ENCODE measurements at places on chromosomes 4 and X.

- no peak for DNase-seq
Observed at GRCh38 chr4:185836241-185837084, 24.5 kb upstream of the SORBS2 start.

DNA sequence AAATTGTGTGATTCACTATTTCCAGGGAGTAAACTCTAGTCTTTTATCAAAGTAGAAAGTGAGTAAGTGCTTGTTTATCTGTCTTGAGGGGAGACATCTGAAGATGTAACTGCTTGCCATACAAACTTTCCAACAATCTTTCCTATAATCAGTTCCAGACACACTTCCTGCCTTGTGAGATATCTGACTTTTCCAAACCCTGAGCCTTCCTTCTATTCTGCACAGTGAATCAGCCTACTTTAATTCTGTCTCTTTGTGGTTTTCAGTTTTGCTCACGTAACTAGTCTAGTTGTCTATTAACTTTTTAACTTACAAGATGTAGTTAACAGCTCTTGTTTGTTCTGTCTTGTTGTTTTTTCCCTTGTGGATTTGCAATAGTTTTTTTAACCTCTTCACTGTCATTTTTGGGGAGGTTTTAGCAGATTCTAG, 947.8 kb downstream of the C4orf33 start:
- no peak for DNase-seq

DNA sequence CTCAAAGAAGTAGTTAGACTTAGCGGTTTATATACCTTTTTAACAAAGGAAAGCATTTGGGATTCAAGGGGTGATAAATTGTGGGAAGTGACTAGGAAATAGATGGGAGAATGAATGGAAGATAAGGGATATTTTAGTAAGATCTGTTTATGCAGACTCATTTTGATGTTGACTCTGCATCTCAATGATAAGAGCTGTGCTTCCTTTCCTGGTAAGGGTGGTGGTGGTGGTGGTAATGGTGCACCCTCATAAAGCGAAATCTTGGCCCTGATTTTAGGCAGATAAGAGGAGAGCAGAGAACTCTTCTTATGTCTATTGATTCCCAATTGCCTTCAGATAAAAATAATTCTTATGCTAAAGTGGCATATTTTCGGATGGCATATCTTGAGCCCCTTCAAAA, 197.1 kb downstream of the SPRY1 start:
- no peak for DNase-seq

- no peak for DNase-seq
Observed at GRCh38 chrX:39985551-39985950, 112.2 kb downstream of the BCOR start.

DNA sequence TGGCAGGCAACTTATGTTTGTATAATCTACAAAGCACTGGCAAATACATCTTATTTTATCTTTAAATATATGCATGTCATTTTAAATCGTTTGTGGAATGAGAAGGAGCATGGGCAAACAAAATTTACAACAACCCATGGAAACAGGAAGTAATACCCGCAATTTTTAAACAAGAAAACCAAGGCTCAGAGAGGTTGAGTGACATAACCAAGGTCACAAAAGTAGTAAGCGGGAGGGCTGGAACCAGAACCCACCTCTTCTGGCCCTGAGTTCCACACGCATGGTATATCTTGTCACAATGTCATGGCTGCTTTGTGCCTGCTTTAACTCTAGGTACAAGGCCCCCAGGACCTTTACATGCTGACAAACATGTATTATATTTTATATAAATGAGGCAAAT, 52.9 kb downstream of the SLC7A11 start:
- no peak for DNase-seq

DNA sequence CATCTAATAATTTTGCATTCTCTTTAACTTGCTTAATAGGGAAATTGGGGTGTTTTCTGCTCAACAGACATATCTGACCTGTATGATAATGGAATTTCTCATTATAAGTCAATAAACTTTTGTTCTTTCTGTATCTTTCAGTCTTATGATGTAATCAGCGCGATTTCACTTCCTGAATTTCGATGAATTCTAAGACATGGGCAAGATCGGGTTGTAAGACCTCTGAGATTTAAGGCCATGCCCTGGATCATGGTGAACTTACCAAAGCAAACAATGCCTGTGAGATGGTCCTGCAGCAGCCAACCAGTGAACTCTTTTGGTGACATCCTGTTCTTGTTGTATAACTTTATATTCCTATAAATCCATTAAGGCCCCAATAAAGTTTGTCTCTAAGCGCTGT, 88.1 kb downstream of the NBDY start:
- DNase-seq = no peak

DNA sequence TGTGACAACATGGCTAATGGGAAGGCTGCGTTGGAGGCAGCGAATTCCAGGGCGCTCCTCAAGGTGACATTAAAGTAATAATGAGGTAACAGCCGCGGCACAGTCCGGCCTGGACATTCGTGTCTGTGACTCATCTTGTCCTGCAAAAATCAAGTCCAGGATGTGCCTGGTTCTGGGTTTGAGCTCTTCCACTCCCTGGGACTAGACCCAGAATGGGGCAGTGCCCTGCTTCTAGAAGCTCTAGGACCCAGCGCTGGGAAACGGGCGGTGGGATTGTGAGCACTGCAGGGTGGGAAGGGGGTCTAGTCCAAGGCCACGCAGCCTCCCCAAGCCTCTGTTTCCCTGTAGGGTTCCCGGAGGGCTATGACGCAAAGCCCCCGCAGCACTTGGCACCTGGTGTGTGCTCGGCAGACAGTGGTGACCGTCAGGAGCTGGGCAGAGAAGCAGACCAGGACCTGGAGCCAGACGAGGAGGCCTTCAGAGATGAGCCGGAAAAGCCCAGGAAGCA, 34.9 kb downstream of the HMX1 start:
- DNase-seq = no peak

DNA sequence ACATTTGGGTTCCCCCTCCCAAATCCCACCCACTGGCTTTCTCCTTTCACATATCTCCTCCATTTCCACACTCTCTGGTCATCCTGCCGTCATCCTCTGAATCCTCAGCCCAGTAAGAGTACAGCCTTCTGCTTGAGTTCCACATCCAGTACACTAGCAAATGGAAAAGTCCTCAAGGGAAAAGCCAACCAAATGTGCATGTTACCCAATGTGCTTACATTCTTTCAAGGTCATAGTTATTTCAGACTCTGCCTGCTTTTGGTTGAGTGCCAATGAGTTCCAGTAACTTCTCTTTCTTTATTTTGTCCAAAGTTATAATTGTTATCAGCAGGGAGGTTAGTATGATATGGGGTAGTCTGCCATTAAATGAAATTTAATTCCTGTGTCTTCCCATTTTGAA, 78.1 kb downstream of the SRPX start:
- no peak for DNase-seq

DNA sequence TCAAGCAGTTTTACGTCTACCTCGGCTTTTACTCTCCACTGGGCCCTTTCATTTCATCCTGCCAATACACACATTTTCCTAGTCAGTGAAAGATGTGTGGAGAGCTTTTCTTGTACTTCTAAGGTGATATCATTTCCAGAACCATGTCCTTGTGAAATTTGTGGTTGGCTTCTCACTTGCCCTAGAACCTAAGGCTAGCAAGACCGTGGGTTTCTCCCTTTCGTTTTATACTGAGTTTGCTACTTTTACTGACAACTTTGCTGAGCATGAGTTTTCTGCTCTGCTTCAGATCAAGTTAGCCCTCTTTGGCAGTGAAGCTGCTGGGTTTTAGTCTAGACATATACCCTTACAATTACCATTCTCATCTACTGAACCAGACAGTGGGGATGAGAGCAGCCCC, 95.7 kb upstream of the FRMPD4 start:
- no peak for DNase-seq

All from activated CD8-positive, alpha-beta memory T cell treated with anti-CD3 and anti-CD28 coated beads, Interleukin-2, amount 50 U/mL, for 4 hours (primary cell).